ENCODE measurements at places on chromosomes 2 and 18.

GRCh38 chr2:55862673-55863390 lies 60.8 kb downstream of the EFEMP1 start:
- no peak for DNase-seq

DNA sequence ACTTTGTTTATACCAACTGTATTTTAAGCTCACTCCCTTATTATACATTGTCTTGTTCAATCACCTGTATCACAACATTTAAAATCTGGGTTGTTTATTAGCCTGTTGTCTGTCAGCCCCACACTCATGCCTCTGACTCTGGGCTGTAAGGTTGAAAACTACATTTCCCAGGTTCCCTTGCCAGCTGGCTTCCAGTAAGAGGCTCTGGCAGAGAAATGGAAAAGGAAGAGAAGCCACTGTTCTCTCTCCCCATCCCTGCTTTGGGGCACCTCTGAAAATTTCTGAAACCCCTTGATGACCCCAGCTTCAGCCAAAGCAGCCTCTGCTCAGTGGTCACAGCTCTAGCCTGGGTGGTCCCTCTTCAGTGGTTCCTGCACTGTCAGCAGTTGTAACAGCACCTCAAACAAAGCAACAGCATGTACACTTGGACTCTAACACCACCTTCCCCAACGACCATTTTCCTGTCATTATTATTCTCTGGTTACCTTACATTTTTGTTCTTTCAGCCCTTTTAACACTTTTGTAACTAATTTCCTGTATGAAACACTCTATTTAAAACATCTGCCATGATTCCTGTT lies 108.9 kb upstream of the LGALSL start:
- DNase-seq = no peak

GRCh38 chr2:1648241-1649102 lies 95.8 kb downstream of the PXDN start:
- DNase-seq = no peak

DNA sequence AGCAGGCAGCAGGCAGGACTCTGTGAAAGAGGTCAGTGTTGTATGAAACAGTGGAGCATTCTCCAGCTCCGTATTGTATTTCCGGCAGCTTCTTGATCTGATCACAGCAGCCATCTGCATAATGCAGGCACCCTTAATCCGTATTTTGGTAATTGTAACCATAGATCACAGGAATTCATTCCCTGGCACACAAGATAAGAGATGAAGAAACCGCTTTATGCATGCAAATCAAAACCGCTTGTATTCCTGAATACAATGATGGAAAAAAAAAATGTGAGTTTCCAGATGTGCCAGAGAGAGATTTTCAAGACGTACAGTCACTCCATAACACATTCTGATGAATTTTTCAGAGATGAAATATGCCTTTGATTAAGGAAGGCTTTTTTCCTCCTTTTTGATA lies 221.3 kb downstream of the ACKR3 start:
- no peak for DNase-seq

DNA sequence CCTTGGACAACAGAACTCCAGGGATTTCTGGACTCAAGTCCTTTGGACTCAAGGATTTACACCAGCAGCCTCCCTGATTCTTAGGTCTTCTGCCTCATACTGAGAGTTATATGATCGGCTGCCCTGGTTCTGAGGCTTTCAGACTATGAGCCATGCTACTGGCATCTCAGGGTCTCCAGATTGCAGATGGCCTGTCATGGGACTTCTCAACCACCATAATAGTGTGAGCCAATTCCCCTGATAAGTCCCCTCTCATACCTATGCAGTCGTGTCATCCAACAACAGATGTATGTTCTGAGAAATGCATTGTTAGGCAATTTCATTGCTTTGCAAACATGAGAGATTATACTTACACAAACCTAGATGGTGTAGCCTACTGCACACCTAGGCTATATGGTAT lies 61.4 kb upstream of the MSTN start:
- no peak for DNase-seq

DNA sequence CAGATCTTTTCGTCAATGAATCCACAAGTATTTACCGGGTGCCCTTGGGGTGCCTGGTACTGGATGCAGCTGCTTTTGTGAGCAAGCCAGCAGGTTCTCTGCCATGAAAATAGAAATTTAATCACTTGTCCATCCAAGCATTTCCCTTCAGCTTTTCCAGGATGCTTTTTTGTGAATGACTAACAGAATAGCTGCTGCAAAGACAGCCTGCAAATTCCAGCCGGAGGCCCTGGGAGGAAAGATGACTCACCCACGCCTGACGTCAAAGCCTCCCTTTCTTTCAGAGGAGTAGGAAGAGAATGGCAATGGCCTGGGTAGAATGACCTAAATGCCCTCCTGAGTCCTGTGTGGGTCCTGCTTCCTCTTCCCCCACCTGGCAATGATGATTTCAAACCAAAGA lies 111.9 kb downstream of the AP1S3 start:
- no peak for DNase-seq

DNA sequence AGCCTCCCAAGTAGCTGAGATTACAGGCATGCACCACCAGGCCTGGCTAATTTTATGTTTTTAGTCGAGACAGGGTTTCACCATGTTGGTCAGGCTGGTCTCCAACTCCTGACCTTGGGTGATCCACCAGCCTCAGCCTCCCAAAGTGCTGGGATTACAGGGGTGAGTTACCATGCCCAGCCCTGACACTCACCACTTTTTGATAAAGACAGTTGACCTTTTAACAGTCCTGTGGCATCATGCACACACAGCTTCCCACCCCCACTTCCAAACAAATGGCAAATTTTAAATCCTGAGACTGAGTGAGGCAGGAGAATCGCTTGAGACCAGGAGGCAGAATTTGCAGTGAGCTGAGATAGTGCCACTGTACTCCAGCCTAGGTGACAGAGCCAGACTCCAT lies 6.2 kb upstream of the DNAJB2 start:
- DNase-seq = no peak

DNA sequence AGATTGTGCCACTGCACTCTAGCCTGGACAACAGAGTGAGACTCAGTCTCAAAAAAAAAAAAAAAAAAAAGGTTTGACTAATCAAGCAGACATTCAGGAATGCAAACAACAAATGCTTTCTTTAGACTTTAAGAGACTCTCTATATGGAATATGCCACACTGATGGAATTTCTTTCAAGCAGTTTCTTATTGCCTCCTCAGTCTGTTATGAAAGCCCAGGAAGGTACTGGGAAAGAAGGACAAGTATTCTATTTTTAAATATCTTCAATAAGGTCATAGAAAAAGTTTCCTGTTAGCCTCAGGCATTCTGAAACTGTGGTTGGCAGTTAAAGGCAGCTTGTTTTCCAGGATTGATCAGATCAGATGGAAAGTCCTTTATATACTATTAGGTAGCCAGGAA lies 241.6 kb downstream of the PIK3C3 start:
- DNase-seq = no peak

DNA sequence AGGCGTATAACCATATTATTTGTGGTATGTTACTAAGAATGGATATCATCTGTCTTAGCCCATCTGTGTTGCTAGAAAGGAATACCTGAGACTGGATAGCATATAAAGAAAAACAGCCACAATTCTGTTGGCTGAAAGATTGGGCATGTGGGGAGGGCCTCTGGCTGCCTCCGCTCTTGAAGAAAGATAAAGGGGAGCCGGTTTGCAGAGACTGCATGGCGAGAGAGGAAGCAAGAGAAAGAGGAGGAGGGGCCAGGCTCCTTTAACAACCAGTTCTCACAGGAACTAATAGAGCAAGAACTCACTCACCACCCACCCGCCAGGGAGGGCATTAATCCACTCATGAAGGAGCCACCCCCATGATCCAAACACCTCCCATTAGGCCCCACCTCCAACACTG lies 29.2 kb upstream of the UXS1 start:
- DNase-seq = no peak

DNA sequence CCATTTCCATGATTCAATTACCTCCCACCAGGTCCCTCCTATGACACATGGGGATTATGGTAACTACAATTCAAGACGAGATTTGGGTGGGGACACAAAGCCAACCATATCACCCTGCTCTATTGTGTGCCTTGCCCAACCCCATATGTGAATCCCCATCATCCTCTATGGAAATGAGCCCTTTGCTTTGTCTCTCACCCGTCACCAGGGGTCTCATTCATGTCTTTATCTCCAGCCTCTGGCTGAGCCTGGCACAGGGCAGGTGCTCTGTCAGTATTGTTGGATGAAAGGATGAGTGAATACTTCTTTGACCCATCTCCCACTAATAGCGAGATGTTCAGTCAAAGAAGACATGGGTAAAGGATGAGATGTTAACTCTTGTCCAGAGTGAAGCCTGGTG lies 116.6 kb upstream of the LGALSL start:
- no peak for DNase-seq

- DNase-seq = no peak
These were observed 18.1 kb downstream of the NDC80 start for GRCh38 chr18:2589345-2590068.
